Activated T-helper 2 cell treated with anti-CD3 and anti-CD28 coated beads, Interferon-gamma antibody, Interleukin-2, Interleukin-4, amounts not matched to agents 10 μg/mL and 5 μg/mL and 100 μg/mL, durations not matched to agents 14 hours and 24 hours and 36 hours (primary cell): ENCODE measurements at places on chromosomes 12 and 14. TPM values are rescaled to one million over a fixed set of nuclear protein-coding genes. Genes with fewer than 3 reads are reported as not detected.

The STAT2 gene
- total RNA-seq, result 70.3 and 75.0 TPM in 2 replicates

GRCh38 chr12:53346491-53346890 is 10.3 kb upstream of the SP7 start:
- DNase-seq, result no peak

- DNase-seq, result no peak
Observed at GRCh38 chr14:100241279-100241678, 2.3 kb downstream of the YY1 start.

GRCh38 chr12:52783563-52784316 is 6.6 kb upstream of the KRT76 start:
- DNase-seq, result no peak

DNA sequence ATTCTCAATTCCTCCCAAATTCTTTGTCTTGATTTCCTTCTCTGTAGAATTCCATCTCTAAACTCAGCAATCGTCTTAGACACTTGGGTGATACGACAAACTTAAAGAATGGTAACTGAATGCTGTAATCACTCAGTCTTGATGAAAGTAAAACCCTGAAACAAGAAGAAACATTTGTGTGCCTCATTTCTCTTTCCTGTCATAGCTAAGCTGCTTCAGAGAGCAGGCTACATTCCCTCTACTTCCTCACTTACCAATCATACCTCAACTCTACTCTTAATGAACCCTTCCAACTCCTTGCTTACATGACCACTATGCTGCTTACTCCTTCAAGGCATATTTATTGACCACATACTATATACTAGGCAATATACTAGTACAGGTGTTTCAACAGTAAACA is 8.3 kb downstream of the MAP4K5 start:
- DNase-seq, result no peak
